ENCODE measurements at places on chromosomes 6 and 20. TPM values are rescaled to one million over a fixed set of nuclear protein-coding genes. Genes with fewer than 3 reads are reported as not detected.
A peak's percentile ranks its signal among the peaks of the same experiment; 100 is the strongest.

DNA sequence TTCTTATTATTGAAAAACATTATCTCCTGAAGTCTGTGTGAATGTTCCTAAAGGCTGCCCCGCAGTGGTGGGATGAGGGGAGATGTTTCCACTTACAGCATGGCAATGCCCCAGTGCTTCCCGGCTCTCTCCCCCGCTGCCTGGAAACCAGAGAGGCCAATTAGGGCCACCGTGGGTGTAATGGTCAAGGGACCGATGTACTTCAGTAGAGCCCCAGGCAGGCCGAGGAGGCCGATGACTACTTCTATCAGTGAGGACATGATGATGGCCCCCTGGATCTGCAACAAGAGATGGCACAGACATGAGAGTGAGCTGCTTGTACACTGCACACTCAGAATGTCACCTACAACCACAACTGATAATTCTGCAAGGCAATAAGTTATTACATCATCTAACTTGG, 117.8 kb downstream of the SLC23A2 start:
- no peak for DNase-seq

DNA sequence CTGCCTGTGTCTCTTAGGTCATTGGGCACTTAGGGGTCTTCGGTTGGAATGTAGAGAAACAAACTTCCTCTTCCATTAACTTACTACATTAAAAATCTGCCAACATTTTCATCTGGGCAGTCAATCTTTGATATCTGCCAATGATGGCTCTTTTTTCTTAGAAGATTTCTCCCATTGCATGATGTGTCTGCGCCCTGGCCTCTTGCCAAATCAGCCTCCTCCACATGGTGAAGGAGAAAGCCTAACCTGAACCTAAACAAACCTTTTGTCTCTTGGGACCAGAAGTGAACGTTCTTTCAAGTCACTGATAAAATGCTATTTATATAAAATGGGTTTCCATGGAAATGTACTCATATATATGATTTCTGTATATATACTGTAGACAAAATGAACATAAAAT, 998.9 kb upstream of the GJE1 start:
- DNase-seq: no peak

DNA sequence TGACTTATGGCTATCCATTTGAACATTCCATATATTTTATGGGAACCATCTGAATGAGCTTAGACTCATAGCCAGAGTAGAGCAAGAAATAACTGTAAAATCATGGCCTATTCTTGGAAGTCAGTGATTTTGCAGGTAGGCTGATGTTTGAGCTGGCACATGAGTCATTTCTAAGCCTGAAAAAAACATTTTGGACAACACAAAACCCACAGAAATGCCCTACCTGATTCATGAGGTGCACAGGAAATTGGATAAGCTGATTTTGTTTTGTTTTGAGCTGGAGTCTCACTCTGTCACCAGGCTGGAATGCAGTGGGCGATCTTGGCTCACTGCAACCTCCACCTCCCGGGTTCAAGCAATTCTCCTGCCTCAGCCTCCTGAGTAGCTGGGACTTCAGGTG, 443.0 kb downstream of the PKHD1 start:
- no peak for DNase-seq

DEFB127 gene
- not detected for total RNA-seq

GRCh38 chr6:46715141-46715540, 20.0 kb downstream of the PLA2G7 start:
- no peak for DNase-seq

DNA sequence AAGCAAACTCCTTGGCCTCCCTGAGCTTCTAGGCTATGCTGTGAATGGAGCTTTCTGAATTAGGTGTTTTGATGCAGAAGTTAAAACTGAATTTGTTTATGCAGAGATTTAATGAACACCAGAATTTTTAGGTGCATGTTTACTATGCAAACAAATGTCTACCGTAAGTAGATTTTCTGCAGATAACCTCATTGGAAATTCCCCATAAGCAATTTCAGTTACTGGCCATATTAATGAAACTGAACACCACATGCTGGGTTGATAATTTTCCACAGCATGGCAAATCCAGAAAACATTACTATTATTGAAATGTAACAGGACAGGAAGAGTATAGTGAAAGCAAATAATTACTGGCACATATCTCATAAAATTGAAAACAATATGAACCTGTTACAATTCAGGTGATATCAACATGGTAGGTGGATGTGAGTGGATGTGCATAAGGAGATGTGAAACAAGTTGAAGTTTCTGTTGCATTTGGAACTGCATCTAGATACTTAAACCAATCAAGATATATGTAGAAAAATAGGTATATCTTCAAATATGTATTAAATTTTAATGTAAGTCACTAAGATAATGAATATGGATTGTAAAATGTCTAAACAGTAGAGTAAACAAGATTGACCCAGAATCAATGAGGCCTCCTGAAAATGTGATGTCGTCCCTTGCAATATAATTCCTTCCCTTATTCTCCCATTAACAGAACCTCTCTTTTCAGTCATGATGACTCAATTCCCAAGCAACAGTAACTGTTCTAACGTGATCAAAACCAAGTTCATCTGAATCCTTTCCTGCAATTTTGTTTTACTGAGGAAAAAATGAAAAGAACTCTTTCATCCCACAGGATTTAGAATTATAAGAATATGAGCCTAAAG, 11.0 kb downstream of the PTCHD4 start:
- DNase-seq: no peak

- DNase-seq: peak; percentile 16
Measured at GRCh38 chr20:38751360-38751976, 3.2 kb downstream of the ACTR5 start.

- DNase-seq: no peak
Measured at GRCh38 chr20:13910492-13910891, 79.9 kb downstream of the SEL1L2 start.

Data from activated T-cell treated with anti-CD3 and anti-CD28 coated beads, Interleukin-2, amount 50 U/mL, for 72 hours (primary cell).